ENCODE measurements at places on chromosomes 1 and 21.

DNA sequence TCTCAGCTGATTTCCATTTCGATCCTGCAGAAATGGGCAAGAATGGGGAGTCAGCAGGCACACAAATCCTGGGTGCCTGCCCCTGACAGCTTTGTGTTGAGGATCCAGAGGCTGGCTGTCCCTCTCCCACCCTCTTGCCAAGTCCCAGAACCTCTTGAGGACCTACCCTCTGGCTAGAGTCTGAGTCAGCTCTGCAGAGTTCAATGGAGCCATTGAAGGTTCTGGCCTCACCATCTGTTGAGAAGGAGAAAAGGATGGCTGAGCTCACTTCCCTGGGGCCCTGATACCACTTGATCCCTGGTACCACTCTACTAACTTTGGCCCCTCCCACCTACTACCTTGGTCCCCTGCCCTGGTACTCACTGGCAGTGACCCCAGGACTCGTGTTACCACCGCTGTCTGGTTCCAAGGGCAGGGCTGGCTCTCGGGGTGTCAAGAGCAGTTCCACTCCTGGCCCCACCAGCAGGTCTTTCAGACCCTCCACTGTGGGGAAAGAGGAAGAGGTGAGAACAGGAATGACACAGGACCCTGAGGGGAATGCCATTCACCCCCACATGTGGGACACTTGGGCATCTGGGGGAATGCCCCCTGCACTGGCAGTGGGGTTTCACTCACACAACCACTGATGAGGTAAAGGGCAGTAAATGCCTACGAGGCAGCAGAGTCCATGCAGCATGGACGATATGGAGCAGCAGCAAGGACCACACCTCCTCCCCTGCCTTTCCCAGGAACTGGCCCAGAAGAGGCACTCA is 10.5 kb downstream of the RXFP4 start:
- no peak for DNase-seq

DNA sequence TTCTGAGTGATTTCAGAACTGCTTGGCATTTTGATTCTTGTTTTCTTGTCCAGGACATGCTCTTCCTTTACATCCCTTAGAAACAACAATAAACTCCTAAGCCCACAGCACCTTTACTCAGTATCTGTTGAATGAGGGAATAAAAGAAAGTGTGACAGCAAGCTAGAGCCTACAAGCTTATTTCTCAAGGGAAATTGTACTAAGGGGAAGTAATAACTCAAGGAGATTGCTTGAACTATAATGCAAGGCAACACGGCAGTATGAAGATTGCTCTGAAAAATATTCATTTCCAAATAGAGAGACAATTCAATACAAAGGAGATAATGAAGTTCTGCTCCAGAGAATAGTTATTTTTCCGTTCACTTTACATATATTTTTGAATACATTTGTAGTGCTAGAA is 6.5 kb downstream of the OR6P1 start:
- no peak for DNase-seq

DNA sequence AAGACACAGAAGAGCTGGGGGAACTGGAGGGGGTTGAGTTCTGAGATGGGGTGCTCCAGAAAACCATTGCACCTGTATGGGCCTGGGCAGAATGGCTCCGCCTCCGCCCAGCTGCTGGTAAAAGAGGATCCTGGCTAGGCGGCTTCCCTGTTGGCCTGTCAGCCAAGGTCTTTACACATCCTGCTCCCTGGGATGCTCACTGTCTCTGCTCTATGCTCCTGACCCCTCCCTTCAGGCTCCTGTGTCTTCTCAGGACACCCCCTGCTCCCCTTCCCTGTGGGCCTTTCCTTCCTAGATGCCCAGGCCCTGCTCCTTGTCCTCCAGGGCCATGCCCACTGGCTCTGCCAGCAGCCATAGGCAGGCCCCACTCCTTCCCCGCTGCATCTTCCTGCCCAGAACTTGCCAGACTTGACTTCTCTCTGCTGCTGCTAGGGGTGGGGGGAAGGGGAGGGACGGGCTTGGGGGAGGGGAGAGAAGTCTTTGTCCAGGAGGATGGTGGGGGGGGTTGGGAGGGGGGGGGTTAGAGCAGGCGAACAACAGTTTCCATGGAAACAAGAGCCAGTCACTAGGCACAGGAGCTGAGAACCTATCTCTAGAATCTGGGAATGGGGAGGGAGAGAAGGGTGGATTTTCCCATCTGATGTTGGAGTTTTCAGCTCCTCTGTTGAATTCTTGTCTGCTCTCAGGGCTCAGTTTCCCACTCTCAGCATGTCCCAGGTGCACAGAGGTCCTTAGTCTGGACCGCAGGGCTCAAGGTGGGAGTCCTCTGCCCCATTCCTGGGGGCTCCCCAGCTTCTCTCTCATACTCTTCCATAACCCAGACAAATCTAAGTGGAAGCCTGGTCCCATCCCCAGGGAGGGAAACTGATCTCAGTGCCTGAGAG is 10.6 kb downstream of the CELSR2 start:
- no peak for DNase-seq

GRCh38 chr1:166175032-166175431 is 8.2 kb upstream of the FAM78B start:
- DNase-seq = no peak

DNA sequence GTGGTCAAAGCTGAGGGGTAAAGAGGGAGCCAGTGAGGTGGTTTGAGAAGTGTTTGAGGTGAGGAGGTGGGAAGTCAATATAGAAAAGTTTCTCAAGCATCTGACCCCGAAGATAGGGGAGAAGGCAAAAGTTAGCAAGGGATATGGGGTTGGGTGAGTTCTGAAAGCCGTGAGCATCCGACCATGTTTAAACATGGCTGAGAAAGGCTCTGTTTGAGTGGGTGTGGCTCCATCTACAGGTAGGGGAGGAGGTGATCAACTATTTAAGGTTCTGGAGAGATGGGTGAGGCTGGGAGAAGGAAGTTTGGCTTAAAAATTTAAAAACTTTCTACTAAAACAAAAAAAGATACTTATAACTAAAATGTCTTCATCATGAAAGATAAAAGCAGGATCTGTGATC is 273.8 kb downstream of the KCNJ6 start:
- DNase-seq = peak; percentile 37

DNA sequence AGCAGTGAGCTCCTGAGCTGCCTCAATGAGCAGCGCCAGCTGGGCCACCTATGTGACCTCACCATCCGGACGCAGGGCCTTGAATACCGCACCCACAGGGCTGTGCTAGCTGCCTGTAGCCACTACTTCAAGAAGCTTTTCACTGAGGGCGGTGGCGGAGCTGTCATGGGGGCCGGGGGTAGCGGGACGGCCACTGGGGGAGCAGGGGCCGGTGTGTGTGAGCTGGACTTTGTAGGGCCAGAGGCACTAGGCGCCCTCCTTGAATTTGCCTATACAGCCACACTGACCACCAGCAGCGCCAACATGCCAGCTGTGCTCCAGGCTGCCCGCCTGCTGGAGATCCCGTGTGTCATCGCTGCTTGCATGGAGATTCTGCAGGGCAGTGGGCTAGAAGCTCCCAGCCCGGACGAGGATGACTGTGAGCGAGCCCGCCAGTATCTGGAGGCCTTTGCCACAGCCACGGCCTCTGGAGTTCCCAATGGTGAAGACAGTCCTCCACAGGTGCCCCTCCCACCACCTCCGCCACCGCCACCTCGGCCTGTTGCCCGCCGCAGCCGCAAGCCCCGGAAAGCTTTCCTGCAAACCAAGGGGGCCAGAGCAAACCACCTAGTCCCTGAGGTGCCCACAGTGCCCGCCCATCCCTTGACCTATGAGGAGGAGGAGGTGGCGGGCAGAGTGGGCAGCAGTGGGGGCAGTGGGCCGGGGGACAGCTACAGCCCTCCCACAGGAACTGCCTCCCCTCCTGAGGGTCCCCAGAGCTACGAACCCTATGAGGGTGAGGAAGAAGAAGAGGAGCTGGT is 12.3 kb downstream of the ZBTB7B start:
- no peak for DNase-seq

DNA sequence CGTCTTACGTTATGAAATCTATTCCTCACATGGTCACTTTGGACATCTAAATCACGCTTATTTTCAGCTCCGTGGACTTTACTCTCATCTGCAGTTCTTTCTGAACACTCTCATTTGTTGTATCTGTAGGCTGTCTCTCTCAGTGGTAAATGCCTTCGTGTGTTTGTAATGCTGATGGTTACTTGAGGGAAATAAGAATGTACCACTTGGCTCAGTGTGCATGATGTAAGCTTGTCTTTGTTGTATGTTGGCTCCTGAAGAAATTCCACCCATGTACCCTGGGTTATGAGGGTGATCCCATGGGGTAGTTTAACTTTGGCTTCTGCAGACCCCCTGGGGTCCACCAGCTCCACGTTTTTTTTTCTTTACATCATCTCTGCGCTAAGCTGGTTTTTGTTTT is 378.4 kb downstream of the SETD4 start:
- no peak for DNase-seq

- DNase-seq = no peak
Observed at GRCh38 chr1:216758161-216758560, 34.9 kb upstream of the ESRRG start.

GRCh38 chr21:33246963-33247362 is 17.2 kb downstream of the IFNAR2 start:
- DNase-seq = no peak

All from activated T-cell treated with anti-CD3 and anti-CD28 coated beads, Interleukin-2, amount 50 U/mL, for 48 hours (primary cell).